ENCODE measurements at places on chromosomes 6 and 20. TPM values are rescaled to one million over a fixed set of nuclear protein-coding genes. Genes with fewer than 3 reads are reported as not detected.

DNA sequence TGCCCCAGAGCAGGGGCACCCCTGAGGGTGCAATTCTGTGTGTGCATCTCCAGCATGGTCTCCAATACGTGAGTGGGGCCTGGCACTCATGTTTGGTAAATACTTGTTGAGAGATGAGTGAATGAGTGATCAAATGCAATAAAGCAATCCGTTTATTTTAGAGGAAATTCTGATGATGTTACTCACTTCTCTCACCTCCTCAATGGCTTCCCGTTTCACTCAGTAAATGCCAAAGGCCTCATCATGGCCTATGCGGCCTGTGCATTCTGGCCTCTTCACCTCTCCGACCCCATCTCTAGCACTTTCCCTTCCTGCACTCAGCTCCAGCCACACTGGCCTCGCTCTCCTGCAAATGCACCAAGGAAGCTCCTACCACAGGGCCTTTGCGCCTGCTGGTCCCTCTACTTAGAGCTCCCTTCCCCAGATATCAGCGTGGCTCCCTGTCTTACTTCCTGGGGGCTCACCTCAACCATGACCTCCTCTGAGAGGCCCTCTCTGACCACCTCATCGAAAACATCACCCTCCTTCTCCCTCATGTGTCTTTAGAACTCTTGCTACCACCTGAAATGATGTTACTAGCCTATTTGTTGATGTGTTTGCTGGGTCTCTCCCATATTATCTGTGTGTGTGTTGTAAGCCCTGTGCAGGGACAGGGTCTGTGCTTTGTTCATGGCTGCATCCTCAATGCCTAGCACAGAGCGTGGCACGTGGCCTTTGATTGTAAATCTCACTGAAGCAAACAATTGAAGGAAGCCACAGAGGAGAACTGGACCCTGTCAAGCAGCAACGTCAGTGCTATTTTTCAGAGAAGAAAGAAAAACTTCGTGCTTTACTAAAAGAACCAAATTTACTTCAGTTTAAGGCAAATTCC, 42.6 kb downstream of the RAB44 start:
- no peak overlapping the region for H3K4me3 ChIP-seq
- H3K36me3 ChIP-seq: no peaks in the 10 kb centered on the region
- no peak for DNase-seq
- peaks cover 8% of the 10 kb centered on the region for H3K4me1 ChIP-seq
- H3K27ac ChIP-seq: peak overlapping the region; percentile 48
- H3K27me3 ChIP-seq: no peaks in the 10 kb centered on the region

DNA sequence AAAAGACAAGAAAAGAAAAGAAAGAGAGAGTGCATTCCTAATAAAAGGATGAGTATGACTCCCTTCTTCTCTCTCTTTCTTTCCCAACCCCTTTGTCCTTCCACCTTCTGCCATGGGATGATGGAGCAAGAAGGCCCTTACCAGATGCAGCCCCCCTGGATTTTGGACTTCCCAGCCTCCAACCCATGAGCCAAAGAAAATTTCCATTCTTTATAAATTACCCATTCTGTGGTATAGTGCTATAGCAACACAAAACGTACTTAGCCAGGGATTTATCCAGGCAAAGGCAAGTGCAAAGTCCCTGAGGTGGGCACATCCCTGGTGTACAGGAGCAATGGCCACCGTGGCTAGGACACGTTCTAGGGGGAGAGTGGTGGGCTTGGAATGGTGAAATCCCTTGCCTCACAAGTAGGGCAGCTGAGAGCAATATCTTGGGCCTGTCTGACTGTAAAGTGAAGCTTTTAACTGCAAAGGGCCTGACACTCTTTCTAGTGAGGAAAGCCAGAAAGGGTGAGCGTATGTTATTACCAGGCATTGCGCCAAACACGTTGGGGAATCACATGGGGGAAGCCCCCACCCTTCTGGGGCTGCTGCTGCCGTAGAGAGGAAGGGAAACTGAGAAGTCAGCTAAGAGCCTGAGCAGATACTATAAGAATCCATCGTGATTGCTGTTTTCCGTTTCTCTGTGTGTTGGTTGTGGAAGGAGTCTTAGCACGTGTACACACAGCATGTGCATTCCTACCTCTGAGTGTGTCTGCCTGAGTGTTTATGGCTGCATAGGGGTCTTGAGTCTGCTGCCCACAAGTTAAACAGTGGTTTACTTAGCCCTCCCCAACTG, 50.7 kb upstream of the SIRPA start:
- no peaks in the 10 kb centered on the region for H3K27me3 ChIP-seq
- H3K36me3 ChIP-seq: no peaks in the 10 kb centered on the region
- H3K27ac ChIP-seq: no peak overlapping the region
- H3K4me3 ChIP-seq: no peak overlapping the region

DNA sequence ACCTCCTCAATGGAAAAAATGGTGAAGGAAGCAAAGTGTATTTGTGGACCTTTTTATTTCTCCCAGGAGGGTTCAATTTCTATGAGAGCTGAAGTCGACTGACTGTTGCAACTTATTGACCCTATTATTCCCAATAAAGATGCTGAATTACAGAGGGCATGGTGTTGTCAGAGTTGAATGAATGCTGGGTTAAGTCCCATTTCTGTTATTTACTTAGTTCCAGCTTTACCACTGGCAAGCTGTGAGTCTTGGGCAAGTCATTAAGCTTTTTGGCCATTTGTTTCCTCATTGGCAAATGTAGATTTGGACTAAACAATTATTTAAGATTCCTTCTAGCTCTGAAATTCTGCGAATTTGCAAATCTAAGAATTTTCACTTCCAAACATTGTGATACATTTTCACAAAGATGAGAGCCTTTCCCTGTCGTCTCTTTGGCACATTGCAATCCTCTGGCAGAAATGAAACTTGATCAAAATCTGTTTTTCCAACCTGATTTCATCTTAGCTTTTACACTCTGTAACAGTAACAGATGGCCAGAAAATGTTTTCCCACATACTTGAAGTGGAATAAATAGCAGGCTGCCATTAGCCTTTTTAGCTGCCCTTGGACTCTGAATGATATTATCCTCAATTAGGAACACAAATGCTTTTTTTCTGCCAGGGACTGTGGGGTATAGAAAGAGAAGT, 21.3 kb downstream of the BLTP3A start:
- no peak overlapping the region for H3K27ac ChIP-seq
- H3K27me3 ChIP-seq: no peaks in the 10 kb centered on the region

DNA sequence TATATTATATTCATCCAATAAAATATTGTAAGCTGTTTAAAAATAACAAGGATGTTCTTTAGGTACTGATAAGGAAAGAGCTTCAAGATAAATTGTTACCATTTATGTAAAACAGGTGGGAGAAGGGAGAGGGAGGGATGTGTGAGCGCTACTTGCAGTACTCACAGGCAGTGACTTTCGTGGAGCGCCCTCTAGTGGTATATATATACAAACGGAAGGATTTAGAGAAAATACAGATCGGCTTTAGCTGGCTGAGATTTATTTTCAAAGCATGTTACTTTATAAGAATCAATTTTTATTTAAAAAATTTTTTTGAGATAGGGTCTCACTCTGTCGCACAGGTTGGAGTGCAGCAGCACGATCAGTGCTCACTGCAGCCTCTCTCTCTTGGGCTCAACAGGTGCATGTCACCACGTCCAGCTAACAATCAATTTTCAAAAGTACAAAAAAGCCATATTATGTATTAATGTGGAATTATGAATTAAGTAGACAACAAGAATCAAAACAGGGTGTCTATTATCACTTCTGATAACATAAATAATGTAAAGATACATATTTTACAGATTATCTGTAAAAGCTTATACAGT, 3.3 kb upstream of the MOG start:
- no peaks in the 10 kb centered on the region for H3K27me3 ChIP-seq
- H3K4me3 ChIP-seq: no peak overlapping the region
- no peaks in the 10 kb centered on the region for H3K36me3 ChIP-seq
- no peaks in the 10 kb centered on the region for H3K4me1 ChIP-seq

GRCh38 chr6:22570185-22570551, 802 bp downstream of the HDGFL1 start:
- no peaks in the 10 kb centered on the region for H3K36me3 ChIP-seq
- H3K4me1 ChIP-seq: no peaks in the 10 kb centered on the region
- H3K4me3 ChIP-seq: no peak overlapping the region
- no peak overlapping the region for H3K27ac ChIP-seq
- H3K27me3 ChIP-seq: no peaks in the 10 kb centered on the region
- DNase-seq: no peak

GRCh38 chr20:34334654-34335407, 28.2 kb upstream of the ITCH start:
- H3K27ac ChIP-seq: no peak overlapping the region
- H3K36me3 ChIP-seq: no peaks in the 10 kb centered on the region
- H3K27me3 ChIP-seq: no peaks in the 10 kb centered on the region
- no peak overlapping the region for H3K4me3 ChIP-seq

DNA sequence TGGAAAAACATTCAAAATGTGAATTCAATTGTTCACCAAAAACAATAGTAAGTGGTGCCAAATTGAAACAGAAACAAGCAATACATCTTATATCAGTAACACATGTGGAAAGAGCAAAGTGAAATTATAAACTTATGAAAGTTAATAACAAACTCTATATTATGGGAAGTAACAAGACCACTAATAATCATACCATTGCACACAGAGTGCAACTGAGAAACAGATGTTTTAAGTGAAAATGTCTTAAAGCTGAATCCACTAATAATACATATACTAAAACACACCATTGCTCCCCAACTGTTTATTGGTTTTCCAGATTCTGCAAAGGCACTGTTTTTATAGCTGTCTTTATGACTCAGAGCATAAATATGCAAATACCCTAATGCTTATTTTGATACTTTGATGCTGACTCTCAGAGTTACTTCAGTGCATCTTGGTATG, 292.3 kb downstream of the RFPL4B start:
- H3K27me3 ChIP-seq: no peaks in the 10 kb centered on the region
- H3K4me3 ChIP-seq: no peak overlapping the region
- no peaks in the 10 kb centered on the region for H3K4me1 ChIP-seq
- H3K36me3 ChIP-seq: no peaks in the 10 kb centered on the region
- no peak overlapping the region for H3K27ac ChIP-seq
- no peak for DNase-seq

- no peak overlapping the region for H3K27ac ChIP-seq
- no peaks in the 10 kb centered on the region for H3K4me1 ChIP-seq
- no peak overlapping the region for H3K4me3 ChIP-seq
- no peak for DNase-seq
Measured at GRCh38 chr6:31920811-31921210, 6.7 kb upstream of the C2 start.

The GUCA1A gene
- not detected for total RNA-seq

DNA sequence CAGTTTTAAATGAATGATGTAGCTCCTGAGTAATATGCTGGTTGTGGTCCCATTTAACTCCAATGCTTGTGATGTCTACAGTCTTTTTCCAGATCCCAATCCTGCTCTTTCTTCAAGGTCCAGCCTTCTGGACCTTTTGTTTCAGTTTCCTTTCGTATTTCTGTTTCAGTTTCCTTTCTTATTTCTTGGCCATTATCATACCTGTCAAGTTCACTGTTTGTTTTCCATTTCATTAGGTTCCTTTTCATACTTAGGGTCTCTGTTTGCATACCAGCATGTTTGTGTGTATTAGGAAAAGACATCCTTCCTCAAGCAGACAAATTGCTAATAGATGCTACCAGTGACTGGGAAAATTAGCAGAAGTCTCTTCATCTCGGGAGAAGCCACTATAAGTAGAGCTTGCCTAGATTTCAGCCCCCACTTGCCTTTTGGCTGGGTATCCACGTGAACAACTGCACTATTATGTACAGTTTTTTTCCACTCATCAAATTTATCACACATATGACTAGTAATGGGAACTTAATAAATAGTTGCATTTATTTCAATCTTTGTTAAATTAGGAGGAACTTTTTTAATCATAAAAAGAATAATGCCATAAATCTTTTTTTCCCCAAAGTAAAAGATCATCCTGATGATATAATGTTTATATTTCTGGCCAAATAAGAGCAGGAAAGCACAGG, 583.4 kb downstream of the BCKDHB start:
- no peak overlapping the region for H3K27ac ChIP-seq
- no peaks in the 10 kb centered on the region for H3K36me3 ChIP-seq
- no peaks in the 10 kb centered on the region for H3K27me3 ChIP-seq

The DEFB124 gene
- total RNA-seq: not detected

DNA sequence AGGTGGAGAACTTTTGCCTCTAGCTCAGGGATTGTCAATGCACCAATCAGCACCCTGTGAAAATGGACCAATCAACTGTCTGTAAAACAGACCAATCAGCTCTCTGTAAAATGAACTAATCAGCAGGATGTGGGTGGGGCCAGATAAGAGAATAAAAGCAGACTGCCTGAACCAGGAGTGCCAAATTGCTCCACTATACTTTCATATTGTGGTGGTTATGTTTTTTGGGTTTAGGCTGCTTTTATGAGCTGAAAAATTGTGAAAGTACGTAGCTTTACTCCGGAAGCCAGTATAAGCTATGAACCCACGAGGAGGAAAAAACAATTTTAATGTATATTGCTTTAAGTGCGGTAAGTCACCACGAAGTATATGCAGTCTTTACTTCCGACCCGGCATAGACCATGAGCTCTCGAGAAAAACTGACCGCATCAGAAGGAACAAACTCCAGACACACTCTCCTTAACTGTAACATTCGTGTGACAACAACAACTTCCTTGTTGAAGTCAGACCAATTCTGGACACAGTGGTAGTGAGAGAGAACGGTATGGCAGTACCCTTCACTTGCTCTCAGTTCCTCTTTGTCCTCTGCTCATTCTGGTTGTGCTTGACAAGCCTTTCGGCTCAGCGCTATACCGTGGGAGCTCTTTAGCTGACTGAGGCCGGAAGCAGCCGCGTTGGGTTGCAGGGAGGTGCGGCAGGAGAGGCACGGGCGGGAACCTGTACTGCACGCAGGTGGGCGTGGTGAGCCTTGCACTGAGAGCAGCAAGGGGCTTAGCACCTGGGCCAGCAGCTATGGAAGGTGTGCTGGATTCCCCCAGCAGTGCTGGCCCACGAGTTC, 81.9 kb upstream of the E2F3 start:
- no peaks in the 10 kb centered on the region for H3K4me1 ChIP-seq
- H3K4me3 ChIP-seq: peak overlapping the region; percentile 22
- H3K36me3 ChIP-seq: no peaks in the 10 kb centered on the region
- no peaks in the 10 kb centered on the region for H3K27me3 ChIP-seq

- no peak overlapping the region for H3K4me3 ChIP-seq
- DNase-seq: no peak
- no peaks in the 10 kb centered on the region for H3K27me3 ChIP-seq
- no peaks in the 10 kb centered on the region for H3K4me1 ChIP-seq
- no peak overlapping the region for H3K27ac ChIP-seq
Measured at GRCh38 chr20:16350465-16350864, 222.8 kb downstream of the KIF16B start.

DNA sequence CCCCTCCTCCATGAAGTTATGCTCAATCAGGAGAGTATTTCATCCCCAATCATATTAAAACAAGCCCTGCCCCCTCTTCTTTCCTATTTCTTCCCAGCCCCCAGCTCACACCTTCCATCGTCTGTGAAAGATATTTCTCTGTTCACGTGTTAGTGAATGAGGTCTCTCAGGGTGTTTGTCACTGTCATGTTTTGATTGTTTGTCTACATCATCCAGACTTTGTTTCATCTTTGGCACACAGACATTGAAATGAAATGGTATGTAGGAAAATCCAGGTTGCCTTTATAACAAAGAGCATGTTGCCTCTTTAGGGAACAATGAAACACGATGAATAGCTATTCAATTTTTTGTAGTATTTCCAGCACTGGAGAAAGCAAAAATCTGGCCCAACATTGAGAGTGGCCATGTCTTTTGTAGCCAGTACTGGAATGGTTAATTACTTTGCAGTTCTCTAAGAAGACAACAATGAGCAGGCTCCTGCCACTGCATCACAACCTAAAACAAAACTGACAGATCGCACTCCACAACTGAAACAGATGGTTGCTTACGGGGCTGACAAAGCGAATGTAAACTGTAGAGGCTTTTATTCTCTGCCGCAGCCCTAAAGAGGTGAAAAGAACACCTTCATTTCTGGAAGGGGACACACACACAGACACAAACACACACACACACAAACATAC, 543.6 kb upstream of the CITED2 start:
- no peak overlapping the region for H3K27ac ChIP-seq
- H3K36me3 ChIP-seq: no peaks in the 10 kb centered on the region
- H3K4me3 ChIP-seq: no peak overlapping the region
- DNase-seq: no peak
- no peaks in the 10 kb centered on the region for H3K4me1 ChIP-seq
- no peaks in the 10 kb centered on the region for H3K27me3 ChIP-seq
